ENCODE measurements at places on chromosomes 2 and 18. TPM values are rescaled to one million over a fixed set of nuclear protein-coding genes. Genes with fewer than 3 reads are reported as not detected.

DNA sequence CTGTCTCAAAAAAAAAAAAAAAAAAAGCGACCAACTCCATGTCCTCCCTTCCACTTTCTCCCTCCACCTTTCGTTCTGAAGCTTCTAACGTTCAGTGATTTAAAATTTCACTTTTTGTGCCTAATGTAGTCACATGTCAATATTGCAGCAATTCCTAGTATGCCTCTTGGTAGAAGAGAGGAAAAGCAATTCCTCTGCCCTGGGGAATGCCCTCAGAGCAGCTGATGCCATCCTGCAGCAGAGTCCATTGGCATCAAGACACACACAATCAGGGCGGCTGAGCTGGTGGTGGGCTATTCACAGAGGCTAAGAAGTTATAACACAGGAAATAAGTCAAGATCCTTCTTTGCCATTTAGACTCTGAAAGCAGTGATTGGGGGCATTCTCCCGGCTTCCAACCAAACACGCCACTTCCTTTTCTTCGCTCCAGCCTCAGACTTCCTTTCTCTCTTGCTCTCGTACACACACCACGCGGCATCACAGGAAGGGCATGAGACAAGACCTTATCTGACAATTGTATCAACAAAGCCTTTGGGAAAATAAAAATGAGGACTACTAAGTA is 71.9 kb downstream of the MOGAT1 start:
- H3K27ac ChIP-seq = no peak overlapping the region
- H3K4me3 ChIP-seq = no peak overlapping the region
- H3K27me3 ChIP-seq = no peaks in the 10 kb centered on the region
- H3K4me1 ChIP-seq = 0 out of 2 replicates have a peak, but pooled peaks cover 4% of the 10 kb centered on the region
- H3K36me3 ChIP-seq = no peaks in the 10 kb centered on the region

GRCh38 chr18:22826726-22827125 is 106.4 kb upstream of the RBBP8 start:
- no peak overlapping the region for H3K4me3 ChIP-seq
- DNase-seq = peak; percentile 74
- peaks cover 48% of the 10 kb centered on the region for H3K4me1 ChIP-seq
- H3K27ac ChIP-seq = peak overlapping the region; percentile 92
- H3K36me3 ChIP-seq = no peaks in the 10 kb centered on the region

DNA sequence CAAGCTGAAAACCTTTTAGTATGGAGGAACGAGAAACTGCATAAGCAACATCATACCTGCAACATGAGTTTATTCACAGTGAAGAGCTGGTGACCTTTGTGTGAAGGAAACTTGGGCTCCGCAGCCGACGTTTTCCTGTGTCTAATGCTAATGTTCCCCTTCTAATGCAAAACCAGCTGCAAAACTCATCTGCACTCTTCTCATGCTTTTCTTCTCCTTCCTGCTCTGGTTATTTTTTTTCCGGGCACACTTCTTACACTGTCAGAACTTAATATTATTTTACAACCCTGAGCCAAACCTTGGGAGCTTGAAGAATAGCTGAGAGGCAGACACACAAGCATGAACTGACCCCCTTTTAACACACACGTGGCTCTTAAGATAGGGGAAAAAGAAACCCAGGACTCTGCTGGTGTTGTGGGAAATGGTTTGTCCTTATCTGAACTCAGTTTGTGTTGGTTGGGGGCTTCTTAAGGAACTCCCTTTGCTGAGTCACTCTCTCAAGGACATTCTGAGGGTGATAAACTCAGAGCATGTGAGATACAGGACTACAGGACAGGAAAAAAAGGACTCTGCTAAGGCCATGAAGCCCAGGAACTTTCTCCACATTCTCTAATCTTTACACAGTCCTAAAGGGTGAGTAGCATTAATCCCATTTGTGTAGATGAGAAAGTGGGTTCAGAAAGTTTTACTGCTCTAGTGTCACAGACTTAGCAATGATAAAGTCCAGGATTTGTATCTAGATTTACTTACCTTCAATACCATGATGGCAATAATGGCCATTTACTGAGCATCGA is 439.3 kb upstream of the TRIB2 start:
- no peak for DNase-seq
- no peak overlapping the region for H3K4me3 ChIP-seq
- H3K4me1 ChIP-seq = no peaks in the 10 kb centered on the region
- H3K27me3 ChIP-seq = no peaks in the 10 kb centered on the region
- no peaks in the 10 kb centered on the region for H3K36me3 ChIP-seq
- no peak overlapping the region for H3K27ac ChIP-seq

DNA sequence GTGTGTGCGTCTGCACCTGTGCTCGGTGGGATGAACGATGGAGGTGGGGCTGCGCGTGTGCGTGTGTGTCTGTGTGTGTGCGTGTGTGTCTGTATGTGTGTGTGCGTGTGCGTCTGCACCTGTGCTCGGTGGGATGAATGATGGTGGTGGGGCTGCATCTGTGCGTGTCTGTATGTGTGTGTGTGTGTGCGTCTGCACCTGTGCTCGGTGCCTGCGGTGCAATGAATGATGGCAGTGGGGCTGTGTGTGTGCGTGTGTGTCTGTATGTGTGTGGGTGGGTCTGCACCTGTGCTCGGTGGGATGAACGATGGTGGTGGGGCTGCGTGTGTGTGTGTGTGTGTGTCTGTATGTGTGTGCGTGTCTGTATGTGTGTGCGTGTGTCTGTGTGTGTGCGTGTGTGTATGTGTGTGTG is 48.5 kb upstream of the CTDP1 start:
- DNase-seq = no peak
- no peaks in the 10 kb centered on the region for H3K4me1 ChIP-seq

SLC5A7 gene
- total RNA-seq = 0.06 TPM

CNDP1 gene
- total RNA-seq = not detected

SLC16A14 gene
- total RNA-seq = 12.4 TPM
